Stimulated activated naive CD4-positive, alpha-beta T cell (primary cell): ENCODE measurements at places on chromosomes 1 and 21.
A peak's percentile ranks its signal among the peaks of the same experiment; 100 is the strongest.

- DNase-seq, result no peak
Measured at GRCh38 chr1:210440081-210440480, 111.4 kb downstream of the HHAT start.

DNA sequence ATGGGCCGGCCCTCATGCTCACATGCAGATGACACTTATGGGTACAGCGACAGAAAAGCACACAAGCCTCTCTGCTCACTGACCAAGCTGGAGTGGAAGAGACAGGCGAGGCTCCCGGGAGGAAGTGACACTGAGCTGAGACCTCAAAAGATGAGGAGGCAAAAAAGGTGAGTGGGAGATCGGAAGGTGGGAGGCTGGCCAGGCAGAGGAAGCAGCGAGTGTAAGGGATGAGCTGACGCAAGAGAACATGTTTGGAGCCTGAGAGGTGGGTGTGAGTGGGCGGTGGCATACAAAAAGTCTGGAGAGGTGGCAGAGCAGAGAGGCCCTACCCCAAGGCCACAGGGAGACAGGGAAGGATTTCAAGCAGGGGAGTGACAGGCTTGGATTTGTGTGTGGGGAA, 18.2 kb upstream of the CDCP2 start:
- DNase-seq, result no peak

DNA sequence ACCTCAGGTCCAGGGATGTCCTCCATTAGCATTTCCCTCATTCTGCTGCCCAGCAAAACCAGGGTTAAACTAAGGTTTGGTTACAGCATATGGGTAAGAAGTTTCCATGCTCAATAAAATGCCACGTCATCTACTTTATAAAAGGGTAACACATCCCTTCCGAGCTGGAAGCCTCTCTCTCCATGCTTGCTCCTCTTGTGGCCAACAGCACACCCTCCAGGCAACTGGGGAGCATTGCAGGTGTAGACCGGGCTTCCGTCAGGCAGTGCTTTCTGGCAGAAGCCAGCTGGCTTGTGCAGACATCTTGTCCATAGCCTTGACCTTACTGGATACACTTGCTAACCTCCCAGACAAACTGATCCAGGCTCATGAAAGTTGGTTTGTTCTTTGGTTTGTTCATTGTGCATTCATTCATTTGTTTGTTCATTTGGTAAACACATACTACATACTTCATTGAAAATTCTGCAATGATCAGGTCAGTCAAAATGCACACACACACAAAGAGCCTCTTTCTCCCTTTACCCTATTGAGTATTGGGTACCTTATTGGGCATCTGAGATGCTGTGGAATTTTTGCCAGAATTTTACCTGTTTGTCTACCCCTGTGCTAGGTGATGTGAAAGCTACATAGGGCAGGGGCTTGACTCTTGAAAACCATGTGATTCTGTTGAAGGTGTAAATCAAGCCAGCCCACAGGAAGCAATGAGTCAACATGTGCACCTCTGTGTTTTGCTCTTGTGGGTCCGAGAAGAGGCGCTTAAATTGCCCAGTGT, 422.8 kb downstream of the CAMTA1 start:
- DNase-seq, result no peak

- DNase-seq, result no peak
Measured at GRCh38 chr21:39863111-39863510, 4.1 kb upstream of the PCP4 start.

GRCh38 chr21:38772646-38773045, 33.1 kb upstream of the ETS2 start:
- no peak for DNase-seq

- no peak for DNase-seq
Measured at GRCh38 chr1:26290882-26291261, 11.0 kb downstream of the SH3BGRL3 start.

DNA sequence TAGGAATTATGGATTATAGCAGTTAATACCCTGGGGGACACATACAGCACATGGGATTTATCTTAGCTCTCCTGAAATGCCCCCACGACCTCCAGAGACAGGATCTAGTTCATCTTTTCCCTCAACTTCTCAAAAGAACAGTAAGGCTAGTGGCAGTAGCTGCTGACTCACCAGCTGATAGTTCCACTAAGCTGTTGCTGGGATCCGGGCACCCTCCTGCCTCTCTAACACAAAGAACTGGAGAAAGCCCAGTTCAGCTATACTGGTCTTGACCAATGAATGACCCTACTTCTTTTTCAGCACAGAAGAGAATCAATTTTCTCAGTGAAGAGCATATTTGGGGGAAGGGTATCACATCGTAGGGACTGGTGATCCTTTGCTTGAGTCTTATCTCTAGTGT, 84.1 kb downstream of the PGBD5 start:
- DNase-seq, result no peak

DNA sequence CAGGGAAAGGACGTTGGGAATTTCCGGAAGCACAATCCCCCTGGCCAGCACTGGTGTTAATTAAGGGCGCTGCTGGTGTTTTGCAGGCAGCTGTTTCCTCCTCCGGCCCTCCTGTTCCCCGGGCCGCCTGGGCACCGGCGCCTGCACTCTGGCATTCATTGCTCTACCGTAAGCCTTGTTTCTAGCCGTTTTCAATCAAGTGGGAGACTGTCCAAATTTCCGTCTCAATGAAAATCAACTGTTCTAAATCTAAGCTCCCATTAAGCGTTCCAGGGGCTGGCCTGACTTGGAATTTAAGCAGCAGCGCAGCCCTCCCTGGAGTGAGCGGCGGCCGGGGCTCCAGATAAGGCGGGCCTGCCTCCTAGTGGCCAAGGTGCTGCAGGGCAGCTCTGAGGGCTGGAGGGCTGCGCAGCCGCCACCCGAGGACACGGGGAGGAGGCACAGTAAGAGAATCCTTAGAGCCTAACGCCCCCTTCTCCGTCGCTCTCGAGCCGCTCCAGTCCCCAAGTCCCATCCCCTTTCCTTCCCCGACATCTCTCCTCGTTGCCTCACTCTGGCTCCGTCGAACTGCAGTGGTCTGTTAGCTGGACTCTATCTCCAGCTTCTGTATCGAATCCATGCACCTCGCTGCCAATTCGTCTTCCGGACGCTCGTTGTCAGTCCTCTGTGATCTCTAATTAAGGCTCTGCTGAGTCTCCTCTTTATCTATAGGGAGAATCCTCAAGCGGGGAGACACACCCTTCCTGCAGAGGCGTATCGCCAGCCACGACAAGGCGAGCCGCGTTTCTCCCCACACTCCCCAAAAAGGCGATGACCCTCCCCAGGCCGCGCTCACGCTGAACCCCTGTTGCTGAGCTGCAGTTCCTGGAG, 57.8 kb upstream of the LRRC8D start:
- peak; percentile 72 for DNase-seq

DNA sequence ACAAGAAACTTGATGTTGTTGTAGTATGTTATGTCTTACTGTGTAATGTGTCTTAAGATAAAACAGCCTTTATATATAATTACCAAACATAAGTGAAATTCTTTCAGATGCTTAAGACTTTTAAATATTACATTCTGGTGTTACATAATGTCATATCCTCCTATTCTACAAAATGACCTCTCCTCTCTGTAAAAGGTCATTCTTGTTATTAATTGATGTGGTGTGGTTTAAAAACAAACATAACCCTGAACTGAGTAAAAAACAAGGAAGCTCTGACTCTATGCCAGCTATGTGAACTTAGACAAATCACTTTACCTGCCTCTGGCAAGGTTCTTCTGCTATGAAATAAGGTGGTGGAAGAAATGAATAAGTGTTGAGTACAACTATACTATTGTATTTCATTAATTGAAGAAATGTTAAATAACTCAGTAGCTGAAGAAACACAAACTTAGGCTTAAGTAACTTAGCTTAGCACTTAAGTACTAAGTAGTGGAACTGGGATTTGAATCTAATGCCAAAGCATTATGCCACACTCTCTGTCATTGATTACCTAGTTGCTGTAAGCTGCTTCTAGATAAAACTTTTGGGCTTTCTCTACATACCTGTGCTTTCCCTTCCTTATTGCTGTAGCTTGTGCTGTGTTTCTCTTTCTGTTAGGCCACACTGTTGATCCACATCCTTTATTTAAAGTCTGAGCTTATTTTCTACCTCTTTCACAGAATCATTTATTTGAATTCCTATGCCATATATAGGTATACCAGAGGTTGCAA, 859 bp upstream of the ANGPTL1 start:
- DNase-seq, result peak; percentile 0

- DNase-seq, result no peak
Measured at GRCh38 chr1:234866007-234866866, 256.3 kb upstream of the IRF2BP2 start.

- no peak for DNase-seq
Measured at GRCh38 chr21:46194374-46195334, 10.4 kb upstream of the SPATC1L start.

- no peak for DNase-seq
Measured at GRCh38 chr1:3736131-3736561, 16.1 kb upstream of the CCDC27 start.

DNA sequence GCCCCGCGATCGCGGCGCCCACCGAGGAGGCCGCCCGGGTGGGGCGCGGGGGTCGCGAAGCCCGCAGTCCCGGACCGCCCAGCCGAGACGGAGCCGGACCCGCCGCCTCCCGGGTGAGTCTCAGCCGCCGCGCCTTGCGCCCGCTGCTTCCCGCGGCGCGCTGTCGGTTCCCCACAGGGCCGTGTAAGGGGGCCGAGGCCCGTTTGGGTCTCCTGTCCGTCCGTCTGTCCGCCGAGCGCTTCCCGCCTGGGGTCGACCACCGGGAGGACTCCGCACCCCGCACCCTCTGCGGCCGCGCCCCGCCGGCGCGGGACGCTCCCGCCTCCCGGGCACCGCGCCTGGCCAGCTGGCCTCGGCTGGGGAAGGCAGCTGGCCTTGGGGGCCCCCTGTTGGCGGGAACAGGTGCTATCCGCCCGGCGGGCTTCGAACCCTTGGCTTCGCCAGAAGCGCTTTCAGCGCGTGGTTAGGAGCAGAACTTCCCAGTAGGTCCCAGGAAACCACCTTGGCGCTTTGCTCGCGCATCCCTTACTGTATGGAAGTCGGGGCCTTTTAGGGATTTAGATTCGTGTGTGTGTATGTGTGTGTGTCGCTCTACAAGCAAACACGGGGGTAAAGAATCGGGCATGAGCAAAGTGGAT, 414 bp downstream of the TMEM51 start:
- DNase-seq, result no peak

DNA sequence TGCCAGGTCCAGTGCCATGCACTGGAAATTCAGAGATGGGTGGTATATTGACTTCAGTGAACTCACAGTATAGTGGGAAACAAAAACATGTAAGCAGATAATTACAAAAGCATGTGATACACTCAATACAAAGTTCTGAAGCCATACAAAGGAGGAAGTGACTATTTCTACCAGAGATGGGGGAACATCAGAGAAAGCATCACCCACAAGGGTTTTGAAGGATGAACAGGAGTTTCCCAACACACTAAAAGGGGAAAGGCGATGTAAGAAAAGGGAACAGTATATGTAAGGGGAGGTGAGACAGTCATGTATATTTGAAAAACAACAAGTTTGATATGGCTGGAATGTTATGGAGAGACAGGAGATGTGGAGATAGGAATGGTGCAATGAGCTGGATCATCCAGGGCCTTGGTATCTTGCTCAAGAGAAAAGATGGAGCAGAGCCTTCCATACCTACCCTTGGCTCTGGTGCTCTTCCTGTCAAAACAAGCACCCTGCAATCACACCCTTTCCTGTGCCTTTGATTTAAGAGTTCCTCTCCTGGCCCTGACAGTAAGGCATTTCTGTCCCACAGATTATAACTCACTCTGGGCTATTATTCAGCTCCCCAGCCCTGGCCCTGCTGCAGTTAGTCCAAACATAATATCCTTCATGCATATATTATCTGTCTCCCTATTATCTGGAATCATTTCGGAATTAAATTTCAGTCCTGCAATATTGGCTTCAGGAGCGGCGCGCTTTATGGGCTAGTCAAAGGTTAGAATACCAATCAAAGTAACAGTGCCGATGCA, 60.5 kb downstream of the DMAP1 start:
- no peak for DNase-seq

- DNase-seq, result no peak
Measured at GRCh38 chr1:31523012-31523411, 53.3 kb upstream of the TINAGL1 start.
